ENCODE measurements at places on chromosomes 11 and 22.

- no peak for DNase-seq
These were observed 555.8 kb downstream of the BRD1 start for GRCh38 chr22:49271831-49272230.

DNA sequence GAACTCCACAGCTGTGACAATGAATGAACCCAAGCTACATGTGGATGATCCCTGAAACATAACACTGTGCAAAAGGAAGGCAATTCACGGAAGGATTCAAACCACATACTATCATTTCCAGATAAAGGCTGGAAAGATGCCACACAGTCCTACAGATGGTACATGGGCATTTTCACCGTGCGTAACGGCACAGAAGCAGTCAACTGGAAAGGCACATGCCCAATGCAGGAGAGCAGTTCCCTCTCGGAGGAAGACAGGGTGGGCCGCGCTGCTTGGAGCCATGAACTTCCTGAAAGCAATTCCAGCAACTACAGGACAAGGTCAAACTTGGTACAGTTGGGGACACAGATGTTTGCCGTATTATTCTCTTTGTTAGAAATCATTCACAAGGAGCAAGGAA, 103.7 kb downstream of the SHANK2 start:
- no peak for DNase-seq

- no peak for DNase-seq
These were observed 30.9 kb upstream of the CACNG2 start for GRCh38 chr22:36734171-36735058.

DNA sequence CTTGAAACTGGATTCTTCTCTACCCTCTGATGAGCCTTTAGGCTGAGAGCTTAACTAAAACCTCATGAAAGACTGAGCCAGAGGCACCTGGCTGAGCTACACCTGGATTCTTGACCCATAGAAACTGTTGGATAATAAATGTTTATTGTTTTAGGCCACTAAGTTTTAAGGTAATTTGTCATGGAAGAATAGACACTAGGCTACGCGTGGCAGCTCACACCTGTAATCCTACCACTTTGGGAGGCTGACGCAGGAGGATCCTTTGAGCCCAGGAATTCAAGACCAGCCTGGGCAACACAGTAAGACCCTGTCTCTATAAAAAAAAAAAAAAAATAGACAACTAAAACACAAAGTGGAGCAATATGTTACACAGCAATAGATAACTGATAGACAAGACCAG, 29.2 kb upstream of the UPB1 start:
- no peak for DNase-seq

- no peak for DNase-seq
These were observed 88.2 kb upstream of the SEPTIN5 start for GRCh38 chr22:19626042-19626587.

DNA sequence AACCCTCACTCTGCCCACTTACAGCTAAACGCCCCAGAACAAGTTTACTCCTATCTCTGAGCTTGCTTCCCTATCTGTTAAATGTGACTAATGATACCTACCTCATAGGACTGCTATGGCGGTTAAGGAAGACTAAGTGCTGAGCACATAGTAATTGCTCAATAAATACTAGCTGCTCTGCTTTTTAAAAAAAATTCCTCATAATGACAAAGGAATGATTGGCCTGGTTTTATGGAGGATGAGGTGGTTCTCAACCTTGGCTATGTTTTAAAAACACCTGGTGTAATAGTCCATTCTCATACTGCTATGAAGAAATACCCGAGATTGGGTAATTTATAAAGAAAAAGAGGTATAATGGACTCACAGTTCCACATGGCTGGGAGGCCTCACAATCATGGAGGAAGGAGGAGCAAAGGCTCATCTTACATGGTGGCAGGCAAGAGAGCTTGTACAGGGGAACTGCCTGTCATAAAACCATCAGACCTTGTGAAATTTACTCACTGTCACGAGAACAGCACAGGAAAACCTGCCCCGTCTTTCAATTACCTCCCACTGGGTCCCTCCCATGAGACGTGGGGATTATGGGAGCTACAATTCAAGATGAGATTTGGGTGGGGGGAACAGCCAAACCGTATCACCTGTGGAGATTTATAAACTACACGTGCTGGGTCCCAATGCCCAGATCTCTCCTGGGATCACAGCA, 127.2 kb upstream of the SYT13 start:
- DNase-seq: no peak

GRCh38 chr11:65314501-65315203, at the start of gene CDC42EP2:
Gene CDC42EP2 (plus strand): TSS chr11:65314866. CDS start chr11:65320899, 6,033 bp downstream.
- DNase-seq: peak; percentile 37

GRCh38 chr11:368414-369335, 624 bp upstream of the B4GALNT4 start:
- DNase-seq: no peak

- DNase-seq: no peak
These were observed 34.8 kb downstream of the EFCAB6 start for GRCh38 chr22:43777286-43777685.

GRCh38 chr11:134097166-134097565, 28.3 kb downstream of the JAM3 start:
- no peak for DNase-seq

DNA sequence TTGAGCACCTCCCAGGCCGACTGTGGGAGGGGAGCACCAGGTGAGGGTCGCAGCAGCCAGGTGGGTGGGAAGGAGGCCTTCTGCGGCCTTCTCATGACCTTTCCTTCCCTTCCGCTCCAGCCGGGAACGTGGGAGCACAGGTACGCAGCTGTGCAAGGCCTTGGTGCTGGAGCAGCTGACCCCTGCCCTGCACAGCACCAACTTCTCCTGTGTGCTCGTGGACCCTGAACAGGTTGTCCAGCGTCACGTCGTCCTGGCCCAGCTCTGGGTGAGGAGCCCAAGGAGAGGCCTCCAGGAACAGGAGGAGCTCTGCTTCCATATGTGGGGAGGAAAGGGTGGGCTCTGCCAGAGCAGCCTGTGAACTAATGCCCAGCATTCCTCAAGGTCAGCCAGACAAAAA, 2.6 kb downstream of the IL18BP start:
- DNase-seq: no peak

DNA sequence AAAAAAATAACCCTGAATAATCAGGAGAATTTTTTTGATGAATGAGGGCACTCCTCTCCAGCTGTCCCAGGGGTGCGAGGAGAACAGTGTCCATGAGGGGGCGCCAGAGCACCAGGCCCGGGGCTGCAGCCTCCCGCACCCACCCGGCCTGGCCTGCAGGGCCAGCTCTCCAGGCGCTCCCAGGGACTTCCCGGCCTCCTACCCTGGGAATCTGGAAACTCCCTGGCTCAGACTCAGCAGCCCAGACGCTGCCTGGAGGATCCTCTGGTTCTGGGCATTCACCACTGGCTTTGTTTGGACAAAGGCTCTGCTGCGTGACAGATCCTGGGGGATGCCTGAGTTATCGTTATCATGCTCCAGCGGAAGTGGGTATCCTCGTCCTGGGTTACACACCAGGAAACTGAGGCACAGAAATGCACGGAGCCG, 31.0 kb downstream of the MCM5 start:
- peak; percentile 51 for DNase-seq

DNA sequence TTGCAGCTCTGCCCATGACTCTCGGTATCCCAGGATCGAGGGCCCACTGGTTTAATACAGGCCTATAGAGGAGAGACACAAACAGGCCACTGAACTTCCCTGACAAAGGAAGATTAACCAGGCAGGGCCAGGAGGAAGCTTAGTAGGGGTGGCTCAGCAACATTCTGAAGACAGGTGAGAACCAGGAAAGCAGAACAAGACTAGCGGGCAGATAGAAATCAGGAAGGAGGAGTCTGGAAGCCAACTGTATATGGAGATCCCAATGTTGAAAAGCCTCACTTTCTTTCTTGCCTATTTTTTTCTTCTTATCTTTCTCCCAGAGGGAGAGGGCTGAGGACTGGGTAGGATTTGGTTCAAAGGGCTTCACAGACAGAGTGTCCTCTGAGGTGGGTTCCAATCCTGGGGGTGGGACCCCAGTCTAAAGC, 5.4 kb downstream of the PI4KA start:
- no peak for DNase-seq

GRCh38 chr11:612201-612960, 3.4 kb downstream of the IRF7 start:
- DNase-seq: no peak

DNA sequence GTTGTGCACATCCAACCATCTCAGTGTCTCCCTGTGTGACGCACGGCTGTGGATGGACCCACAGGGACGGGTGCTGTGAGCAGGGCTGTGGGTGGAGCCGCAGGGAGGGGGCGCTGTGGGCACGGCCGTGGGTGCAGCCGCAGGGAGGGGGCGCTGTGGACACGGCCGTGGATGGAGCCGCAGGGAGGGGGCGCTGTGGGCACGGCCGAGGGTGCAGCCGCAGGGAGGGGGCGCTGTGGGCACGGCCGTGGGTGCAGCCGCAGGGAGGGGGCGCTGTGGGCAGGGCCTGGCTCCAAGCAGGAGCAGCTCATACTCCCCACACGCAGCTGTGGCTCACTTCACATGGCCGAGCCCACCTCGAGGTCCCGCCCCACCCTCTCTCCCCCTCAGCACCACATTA, 6.0 kb upstream of the MAPK11 start:
- DNase-seq: no peak

DNA sequence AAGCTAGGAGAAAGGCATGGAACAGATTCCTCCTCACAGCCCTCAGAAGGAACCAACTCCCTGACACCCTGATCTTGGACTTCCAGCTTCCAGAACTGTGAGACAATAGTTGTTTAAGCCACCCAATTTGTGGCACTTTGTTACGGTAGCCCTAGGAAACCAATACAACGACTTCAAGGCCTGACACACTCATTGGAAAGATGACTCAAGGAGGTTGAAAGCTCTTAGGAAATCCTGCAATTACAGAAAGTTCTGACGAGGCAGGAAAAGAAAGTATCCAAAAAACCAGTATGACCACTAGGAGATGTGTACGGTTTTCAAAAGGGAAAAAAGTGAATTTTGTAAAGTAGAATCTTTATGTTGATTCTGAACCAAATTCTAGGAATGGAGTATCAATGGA, 161.4 kb downstream of the SWAP70 start:
- no peak for DNase-seq

- DNase-seq: no peak
These were observed 95.1 kb downstream of the CELSR1 start for GRCh38 chr22:46442217-46442853.

- DNase-seq: no peak
These were observed 864 bp upstream of the USP28 start for GRCh38 chr11:113876074-113876797.

DNA sequence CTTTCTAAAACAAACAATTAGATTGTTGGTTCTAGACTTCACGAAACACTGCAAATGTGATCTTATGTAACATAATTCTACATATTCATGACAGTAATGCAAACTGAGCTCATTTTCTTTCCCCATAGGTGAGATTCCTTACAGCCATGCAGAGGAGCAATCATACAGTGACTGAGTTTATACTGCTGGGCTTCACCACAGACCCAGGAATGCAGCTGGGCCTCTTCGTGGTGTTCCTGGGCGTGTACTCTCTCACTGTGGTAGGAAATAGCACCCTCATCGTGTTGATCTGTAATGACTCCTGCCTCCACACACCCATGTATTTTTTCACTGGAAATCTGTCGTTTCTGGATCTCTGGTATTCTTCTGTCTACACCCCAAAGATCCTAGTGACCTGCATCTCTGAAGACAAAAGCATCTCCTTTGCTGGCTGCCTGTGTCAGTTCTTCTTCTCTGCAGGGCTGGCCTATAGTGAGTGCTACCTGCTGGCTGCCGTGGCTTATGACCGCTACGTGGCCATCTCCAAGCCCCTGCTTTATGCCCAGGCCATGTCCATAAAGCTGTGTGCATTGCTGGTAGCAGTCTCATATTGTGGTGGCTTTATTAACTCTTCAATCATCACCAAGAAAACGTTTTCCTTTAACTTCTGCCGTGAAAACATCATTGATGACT, 1.5 kb downstream of the OR9G1 start:
- DNase-seq: no peak

DNA sequence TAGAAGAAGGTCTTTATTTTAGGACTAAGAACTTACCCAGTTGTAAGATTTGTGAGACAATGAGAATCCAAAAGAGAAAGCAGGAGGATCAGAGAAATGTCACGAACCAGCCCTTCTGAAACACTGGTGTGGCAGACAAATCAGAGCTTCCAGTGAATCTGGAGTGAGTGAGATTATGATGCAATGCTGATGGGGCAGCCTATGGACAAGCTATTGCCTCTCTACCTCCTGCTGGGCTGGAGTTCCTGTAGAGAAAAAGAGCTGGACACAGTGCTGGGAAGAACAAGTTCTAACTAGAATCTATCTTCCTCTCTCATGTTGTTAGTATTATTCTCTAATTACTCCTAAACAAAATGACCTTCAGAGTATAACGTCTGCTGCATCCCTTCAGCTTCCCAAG, 12.0 kb upstream of the ANO3 start:
- no peak for DNase-seq

DNA sequence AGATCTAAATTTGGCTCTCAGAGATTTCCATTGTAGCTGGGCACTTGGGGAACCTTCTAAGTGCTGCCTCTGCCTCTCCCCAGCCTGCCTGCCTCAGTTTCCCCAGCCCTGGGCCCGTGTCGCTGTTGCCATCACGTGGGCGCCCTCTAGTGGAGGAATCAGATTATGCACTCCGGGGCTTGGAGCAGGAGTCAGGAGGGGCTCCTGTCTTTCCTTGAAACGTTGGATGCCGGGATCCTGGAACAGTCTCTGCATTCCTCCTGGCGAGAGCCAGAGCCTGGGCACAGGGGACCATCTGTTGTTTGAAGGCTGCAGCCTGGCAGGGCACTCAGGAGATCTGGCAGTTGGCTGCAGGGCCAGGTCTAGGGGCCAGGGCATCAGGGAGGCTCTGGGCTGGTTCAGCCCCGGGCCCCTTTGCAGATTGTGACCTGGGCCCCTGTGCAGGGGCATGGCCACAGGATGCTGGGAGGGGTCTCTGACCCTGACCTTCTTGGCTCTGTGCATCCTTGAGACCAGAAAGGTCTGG, 71.6 kb downstream of the LRP5 start:
- peak; percentile 50 for DNase-seq

DNA sequence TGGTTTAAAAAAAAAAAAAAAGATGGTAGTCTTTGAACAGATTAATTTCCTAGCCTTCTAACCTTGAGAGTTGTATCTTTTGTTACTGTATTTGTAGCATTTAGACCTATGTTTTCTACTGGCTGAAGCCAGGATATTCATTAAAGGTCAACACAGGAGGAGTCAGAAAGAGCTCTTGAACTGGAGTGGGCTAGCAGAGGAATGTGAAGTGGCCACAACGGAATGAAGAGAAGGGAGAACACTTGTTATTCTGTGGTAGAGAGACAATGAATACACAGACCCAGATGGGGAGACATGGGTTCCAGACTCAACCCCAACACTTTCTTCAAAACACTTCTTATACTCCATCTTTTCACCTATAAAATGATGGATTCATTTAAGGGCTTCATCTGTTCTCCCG, 88.1 kb downstream of the RELT start:
- no peak for DNase-seq

- DNase-seq: peak; percentile 81
These were observed at the start of gene CDKN1C for GRCh38 chr11:2885678-2886081. Gene CDKN1C (minus strand): TSS chr11:2885775. CDS start chr11:2885456, 319 bp downstream.
